ENCODE measurements at places on chromosomes 11 and 22. TPM values are rescaled to one million over a fixed set of nuclear protein-coding genes. Genes with fewer than 3 reads are reported as not detected.

DNA sequence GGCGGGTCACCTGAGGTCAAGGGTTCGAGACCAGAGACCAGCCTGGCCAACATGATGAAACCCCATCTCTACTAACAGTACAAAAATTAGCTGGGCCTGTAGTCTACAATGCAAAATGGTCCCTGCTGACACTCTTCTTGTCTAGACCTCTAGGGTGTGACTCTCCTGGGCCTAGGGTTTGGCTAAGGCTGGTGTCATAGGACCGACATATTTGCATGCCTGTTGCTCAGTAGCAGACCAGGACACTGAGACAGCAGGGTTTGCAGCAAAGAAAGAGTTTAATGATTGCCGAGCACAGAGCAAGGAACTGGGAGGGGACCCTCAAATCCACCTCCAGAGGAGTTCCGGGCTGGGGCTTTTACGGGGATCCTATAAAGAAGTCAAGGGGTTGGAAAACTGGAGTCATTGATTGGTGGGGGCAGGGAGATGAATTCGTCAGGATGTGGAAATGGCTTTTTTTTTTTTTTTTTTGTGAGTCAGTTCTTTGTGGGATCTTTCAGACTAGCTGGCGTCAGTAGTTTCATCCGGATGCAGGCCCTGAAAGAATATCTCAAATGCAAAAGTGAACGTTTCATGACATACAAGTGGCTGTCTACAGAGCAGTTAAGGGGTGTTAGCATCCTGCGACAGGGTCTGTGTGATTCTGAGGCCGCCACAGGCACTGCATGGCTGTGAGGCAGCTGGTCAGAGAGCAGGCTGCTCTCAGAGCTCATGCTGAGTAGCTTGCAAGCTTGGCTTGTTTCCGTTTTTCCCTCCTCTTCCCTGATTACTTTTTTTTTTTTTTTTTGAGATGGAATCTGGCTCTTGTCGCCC is 27.2 kb upstream of the A4GALT start:
- DNase-seq = no peak

DNA sequence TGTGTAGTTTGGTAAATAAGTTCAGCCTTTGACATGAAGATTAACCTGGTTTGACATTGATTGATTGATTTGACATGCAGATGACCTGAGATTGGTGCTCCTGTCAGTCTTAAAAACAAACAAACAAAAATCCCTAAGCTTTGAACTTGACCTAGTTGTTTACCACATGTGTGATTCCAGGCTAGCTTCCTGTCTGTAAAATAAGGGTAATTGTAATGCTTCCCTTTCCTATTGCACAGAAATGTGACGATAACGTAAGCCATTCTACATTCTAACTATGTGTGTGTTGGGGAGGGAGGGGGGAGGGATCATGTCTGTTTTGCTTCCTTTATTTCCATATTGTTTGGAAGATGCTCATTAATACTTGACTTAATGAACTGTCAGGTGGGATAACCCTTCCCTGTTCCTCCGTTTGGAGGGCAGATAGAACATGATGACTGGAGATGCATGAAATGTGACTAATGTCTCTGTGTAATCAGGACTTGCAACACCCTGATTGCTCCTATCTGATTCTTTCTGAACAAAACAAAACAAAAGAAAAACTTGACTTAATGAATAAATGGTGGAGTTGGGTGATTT is 106.1 kb upstream of the CLMP start:
- DNase-seq = no peak

GRCh38 chr22:28440592-28441390 is 238.8 kb downstream of the TTC28 start:
- no peak for DNase-seq

DNA sequence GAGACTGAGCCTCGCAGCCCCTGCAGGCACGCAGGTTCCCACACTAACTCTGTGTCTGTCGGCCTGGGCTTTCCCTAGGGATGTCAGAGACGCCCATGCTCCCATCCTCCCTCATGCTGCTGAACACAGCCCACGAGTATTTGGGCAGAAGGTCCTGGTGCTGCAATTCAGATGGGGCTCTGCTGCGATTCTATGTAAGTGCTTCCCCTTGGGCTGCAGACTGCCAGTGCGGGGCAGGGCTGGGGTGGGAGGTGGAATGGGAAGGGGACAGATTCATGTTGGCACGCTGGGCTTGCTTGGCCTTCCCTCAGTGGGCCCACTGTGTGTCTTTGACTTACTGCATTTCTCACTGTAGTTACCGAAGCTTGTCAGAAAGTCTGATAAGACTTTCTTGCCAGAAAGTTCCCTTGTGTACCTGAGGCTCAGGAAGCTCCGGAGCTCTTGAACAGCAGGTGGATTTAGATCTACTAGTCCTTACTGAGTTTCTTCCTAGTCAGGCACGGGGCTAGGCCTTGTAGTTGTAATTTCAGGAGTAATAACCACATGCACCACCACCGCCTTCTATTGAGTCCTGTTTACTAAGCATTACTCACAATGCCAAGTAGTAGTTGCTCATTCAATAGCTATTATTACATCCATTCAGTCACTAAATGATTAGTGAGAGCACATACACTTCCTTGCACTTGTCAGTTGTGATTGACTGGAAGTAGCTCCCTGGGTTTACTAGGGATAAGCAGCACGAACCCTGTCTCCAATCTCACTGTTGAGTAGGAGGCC is 65.2 kb downstream of the CABIN1 start:
- DNase-seq = no peak

GRCh38 chr11:28231475-28231874 is 123.3 kb downstream of the METTL15 start:
- no peak for DNase-seq

DNA sequence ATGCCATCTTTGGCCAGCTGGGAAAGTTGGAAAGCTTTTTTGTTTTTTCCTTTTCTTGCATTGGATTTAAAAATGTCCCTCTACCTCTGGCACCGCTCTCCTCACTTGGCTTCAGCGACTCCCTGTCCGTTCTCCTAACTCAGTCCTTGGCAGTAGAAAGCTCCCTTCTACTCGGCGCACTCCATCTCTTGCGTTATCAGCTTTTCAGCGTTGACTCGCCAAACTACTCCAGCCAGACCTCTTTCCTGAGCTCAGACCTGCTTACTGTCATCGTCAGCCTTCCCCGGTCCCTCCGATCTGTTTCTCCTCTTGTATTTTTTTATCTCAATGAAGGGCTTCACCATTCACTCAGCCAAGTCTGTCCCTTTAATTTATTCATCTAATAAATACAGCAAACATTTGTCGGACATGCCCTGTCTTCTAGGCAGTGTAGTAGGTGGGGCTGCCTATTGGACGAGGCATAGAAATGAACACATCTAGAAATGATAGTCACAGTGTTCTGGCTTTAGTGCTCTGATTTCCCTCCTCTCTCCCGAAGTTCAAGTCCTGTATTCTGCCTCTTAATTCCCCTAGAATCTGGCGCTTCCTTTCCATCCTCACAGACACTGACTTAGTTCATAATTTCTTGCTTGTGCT is 839 bp downstream of the CEP164 start:
- DNase-seq = peak; percentile 28

- no peak for DNase-seq
These were observed 1079.4 kb downstream of the BRD1 start for GRCh38 chr22:48748113-48748859.

GRCh38 chr22:48901324-48901723 is 926.3 kb downstream of the BRD1 start:
- no peak for DNase-seq

- no peak for DNase-seq
These were observed 300.7 kb upstream of the PDGFD start for GRCh38 chr11:104464691-104465090.

Gene C22orf42
- not detected for total RNA-seq

Gene OR5B12
- total RNA-seq = not detected

Gene TIMP3
- total RNA-seq = 65.1 TPM

Gene A4GALT
- total RNA-seq = 9.4 TPM

Gene DDTL
- not detected for total RNA-seq
